ENCODE measurements at places on chromosomes 3 and 15.
A peak's percentile ranks its signal among the peaks of the same experiment; 100 is the strongest.

DNA sequence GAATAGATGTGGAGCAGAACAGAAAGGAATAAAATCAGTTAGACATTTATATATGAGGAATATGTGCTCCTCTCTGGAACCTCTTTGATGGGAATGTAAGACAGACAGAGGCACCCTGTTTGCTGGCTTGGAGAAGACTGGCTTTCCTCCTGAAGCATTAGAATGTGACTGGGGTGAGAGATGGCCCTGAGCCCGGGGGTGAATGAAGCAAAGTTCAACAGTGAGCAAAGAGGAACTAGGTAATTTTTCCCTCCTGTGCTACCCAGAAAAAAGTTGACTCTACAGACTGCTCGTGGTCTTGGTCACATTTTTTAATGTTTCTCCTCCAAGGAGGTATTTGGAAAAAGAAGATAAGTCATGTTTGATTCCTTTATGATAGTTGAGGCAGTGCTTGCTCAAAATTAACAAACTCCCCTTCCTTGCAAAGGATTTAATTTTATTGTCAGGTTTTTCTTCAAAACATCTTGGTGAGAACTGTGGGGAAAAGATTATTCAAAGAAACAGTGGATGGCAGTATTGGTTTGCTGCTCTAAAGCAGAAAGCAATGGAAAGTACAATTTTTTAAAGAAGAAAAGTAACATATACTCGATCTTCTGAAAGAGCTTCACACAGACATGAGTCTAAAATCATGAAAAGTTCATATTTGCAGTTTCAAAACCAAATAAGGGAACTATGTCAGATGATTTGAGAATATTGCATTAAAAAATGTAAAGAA, 370.4 kb upstream of the CDIN1 start:
- no peak for DNase-seq

- DNase-seq: no peak
Observed at GRCh38 chr15:29377161-29377560, 107.5 kb upstream of the NSMCE3 start.

GRCh38 chr15:51641490-51642130, 19.0 kb upstream of the DMXL2 start:
- no peak for DNase-seq

DNA sequence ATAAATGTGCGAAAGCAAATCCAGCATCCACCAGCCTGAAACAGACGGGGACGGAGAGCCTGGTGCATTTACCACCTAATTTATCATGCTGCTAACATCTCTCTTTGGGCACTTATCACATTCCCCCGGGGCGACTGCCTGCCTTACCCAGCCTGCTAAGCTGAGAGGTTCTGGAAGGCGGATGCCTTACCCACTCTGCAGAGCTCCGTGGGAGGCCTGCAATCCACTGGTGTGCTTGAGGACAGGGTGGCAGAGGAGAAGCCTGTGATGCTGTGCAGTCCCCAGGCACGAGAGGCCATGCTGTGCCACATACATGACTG, 25.5 kb downstream of the MGLL start:
- DNase-seq: no peak

DNA sequence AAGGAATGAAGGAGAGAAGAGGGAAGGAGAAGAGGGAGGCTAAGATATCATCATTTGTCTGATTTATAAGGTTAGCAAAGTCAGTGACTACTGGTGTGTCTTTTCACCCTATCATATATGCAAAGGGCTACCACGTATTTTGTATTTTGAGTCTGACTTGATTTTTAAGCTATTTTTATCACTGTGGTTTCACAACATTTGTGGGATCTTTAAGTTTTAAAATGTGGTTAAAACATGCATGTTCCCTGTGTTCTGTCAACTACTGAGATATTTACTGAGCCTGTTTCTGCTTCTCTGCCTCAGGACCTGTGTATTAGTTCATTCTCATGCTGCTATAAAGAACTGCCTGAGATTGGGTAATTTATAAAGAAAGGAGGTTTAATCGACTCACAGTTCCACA, 22.5 kb upstream of the SPTSSB start:
- no peak for DNase-seq

DNA sequence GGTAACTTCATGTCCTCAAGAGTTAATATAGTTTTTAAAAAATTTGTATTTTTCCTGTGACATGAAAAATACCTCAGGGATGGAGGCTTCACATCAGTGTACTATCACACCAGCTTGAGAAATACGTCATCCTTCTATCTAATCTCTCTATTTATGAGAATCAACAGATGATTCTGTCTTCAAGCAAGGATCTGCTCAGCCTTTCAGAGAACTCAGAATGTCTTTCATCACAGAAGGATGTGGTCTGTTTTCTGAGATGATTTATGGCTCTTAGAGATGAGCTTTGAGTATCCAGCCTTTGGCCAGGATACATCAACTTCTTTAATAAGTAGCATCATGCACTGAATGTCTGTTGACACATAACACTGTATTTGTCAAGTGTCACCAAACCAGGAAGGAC, 193.9 kb downstream of the DTWD1 start:
- DNase-seq: no peak

DNA sequence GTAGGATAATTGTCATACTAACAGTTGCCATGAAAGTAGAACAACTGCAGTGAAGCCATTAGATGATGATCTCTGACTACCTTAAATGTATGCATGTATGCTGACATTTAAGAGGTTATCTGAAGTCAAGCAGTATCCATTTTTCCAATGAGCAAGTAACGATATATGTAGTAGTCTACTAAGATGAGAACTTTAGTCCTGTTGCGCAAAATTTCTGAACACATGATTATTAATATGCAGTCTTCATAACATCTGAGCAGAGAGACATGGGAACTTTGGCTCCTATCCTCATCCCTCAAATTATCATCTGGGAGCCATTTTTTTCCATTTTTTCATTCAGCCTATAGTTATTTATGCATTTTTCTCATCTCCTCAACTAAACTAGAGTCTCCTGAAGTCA, 79.2 kb downstream of the MME start:
- no peak for DNase-seq

DNA sequence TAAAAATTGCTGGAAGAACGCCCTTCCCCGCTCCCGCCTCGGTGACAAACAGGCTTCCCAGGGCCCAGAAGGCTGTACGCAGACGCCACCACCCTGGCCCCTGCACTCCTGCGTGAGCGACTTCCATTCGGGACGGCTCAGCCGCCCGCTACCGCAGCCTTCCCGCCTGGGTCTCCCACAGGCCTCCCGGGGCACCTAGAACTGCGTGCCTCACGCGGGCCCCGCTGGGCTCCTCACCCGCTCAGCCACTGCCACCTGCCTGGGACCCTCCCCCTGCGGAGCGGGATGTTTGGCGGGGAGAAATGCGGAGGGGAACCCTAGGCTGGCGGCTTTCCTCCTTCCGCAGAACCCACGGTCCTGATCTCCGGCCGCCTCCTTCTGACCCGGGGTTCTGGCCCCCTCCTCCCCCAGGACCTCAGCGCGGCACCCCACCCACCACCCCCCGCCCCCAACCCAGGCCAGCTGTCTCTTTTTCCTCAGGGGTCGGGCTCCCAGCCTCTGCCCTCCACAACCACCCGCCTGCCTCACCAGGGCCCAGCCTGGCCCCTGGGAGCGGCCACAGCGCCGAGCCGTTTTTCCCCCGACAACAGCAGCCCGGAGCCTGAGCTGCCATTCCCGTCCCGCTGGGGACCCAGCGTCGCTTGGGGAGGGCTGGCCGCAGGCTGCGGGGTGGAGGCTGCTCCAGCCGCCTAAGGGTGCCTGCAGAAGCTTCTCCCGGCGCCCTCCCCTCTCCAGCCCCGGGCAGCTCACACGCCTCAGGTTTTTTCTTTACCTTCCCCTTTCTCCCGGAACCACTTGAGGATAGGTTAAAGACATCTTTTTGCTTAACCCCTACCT, 27.6 kb upstream of the RAB7A start:
- peak; percentile 42 for DNase-seq

GRCh38 chr3:77254967-77255831, 215.3 kb downstream of the ROBO2 start:
- DNase-seq: no peak

- DNase-seq: no peak
Observed at GRCh38 chr3:25252291-25252690, 175.8 kb upstream of the RARB start.

GRCh38 chr3:79473993-79474392, 293.8 kb downstream of the ROBO1 start:
- DNase-seq: no peak

DNA sequence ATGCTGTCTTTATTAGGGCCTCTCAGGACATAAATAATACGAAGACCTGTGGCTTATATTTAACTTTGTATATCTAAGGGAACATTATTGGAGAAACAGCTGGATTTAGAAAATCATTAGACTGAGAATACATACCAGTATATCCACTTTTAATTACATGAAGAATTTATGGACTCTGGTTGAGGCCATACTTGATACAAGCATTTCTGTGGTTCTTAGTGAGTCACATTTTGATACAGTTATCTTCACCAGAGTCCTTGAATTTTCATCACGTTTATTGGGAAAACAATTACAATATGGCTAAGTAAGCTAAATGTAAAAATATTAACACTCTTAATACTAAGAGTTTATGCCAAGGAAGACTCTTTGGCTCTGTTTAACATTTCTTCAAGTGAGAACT, 9.9 kb downstream of the KIF23 start:
- DNase-seq: no peak

GRCh38 chr3:108441071-108441507, 69.3 kb downstream of the MYH15 start:
- no peak for DNase-seq

GRCh38 chr3:114860531-114860930, 286.6 kb downstream of the ZBTB20 start:
- DNase-seq: no peak

- DNase-seq: no peak
Observed at GRCh38 chr3:20047341-20047779, 7.1 kb downstream of the KAT2B start.

DNA sequence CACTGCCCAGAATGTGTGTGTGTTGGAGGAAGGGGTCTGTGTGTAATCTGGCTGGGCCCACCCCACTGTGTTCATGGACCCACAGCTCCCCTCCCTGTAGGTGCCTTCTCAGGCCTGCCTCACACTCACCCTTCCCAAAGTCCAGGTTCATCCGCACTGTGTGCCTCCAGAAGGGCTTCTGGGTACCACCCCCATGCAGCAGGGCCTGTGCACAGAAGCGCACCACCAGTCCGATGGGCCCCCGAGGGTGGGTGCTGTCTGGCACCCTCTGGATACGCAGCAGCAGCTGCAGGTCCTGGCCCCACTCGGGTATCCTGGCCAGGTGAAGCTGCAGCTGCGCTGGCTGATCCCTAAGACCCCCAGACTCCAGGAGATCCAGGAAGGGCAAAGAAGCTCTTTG, 12.8 kb upstream of the TGM5 start:
- DNase-seq: no peak

DNA sequence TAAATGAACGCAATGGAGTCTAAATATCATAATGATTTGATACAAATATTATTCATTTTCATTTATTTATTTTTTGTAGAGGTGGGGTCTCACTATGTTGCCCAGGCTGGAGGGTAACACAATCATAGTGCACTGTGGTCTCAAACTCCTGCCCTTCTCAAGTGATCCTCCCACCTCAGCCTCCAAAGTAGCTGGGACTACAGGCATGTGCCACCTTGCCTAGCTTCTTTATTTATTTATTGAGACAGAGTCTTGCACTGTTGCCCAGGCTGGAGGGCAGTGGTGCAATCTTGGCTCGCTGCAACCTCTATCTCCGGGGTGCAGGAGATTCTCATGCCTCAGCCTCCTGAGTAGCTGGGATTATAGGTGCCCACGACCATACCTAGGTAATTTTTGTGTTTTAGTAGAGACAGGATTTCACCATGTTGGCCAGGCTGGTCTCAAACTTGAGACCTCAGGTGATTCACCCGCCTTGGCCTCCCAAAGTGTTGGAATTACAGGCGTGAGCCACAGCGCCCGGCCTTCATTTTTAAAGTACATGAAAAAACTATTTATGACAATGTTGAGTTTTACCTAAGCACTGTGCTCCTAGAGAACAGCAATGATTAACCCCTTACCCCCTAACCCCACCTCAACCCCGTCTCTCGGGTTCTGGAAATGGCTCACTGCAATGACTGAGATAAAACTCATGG, 4.0 kb upstream of the AEN start:
- no peak for DNase-seq

GRCh38 chr3:38575279-38575843, 74.1 kb downstream of the SCN5A start:
- DNase-seq: no peak

- no peak for DNase-seq
Observed at GRCh38 chr3:16147220-16147994, 27.1 kb upstream of the GALNT15 start.

- no peak for DNase-seq
Observed at GRCh38 chr15:70435872-70436271, 327.5 kb downstream of the UACA start.

- DNase-seq: no peak
Observed at GRCh38 chr15:34102175-34102925, 467 bp downstream of the PGBD4 start.

DNA sequence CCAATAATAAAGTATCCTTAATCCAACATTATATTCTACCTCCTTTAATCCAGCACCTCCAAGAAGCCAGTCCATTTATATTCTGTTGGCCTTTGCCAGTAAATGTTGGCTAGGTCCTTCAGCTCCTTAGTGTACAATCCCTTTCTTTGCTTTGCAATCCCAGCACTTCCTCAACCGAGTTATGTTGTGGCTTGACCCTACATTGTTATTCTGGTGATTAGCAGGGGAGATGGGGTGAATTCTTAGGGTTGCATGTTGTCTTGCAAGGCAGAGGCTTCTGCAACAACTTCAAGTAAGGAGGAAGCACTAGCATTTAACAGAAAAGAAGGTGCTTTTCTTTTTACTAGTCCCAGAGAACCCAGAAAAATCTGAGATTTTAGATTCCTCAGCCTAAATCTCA, 127.2 kb downstream of the CD47 start:
- no peak for DNase-seq

DNA sequence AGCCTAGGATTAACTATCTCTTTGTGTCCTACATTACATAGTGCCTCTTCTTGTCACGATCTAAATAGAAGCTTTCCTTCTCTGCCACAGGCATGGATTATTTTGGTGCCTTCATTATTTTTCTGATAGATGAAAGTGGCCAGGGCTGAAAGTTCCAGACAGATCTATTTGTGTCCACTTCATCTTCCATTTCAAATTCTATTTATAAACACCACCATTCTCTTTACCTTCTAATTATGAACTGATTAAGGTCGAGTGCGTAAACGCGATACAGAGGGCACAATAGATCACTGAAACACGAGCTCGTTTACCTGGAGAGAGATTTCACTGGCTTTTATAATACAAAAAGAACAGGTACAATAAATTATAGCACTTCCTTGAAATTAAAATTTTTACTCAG, 105.0 kb downstream of the EDEM1 start:
- no peak for DNase-seq

GRCh38 chr3:179551349-179552105, 11.2 kb upstream of the ACTL6A start:
- no peak for DNase-seq

- DNase-seq: peak; percentile 1
Observed at GRCh38 chr3:81485444-81485865, 276.0 kb downstream of the GBE1 start.

GRCh38 chr3:161550491-161551195, 54.0 kb downstream of the OTOL1 start:
- DNase-seq: no peak

- no peak for DNase-seq
Observed at GRCh38 chr3:44942202-44942921, 33.6 kb downstream of the ZDHHC3 start.

- DNase-seq: no peak
Observed at GRCh38 chr3:96863129-96863740, 48.8 kb downstream of the EPHA6 start.

- no peak for DNase-seq
Observed at GRCh38 chr3:182715006-182715405, 78.3 kb upstream of the ATP11B start.

All from B cell (primary cell).